Stimulated activated CD8-positive, alpha-beta memory T cell treated with anti-CD3 and anti-CD28 coated beads, Interleukin-2, amount 100 ng/mL, for 1 hour (primary cell): ENCODE measurements at places on chromosomes 1 and 21.

GRCh38 chr21:44024887-44025353 is 12.8 kb downstream of the TRAPPC10 start:
- no peak for DNase-seq

DNA sequence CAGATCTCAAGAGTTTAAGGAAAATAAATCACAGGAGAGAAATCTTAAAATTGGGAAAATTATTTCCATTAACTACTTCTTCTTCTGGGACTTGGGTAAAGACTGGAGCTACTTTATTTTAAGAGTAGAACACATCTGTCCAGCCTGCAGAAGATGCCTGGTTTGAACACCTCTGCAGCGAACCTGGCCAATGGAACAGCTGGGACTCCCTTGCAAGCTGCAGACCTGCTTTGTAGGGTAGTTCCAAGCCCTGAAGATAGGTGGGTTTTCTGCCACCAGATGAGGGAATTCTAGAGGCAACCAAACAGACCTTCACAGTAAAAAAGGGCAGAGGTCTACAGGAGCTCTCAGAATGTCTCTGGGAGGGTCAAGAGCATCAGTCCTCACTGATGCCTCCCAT is 86.5 kb upstream of the CACNA1E start:
- DNase-seq: no peak

DNA sequence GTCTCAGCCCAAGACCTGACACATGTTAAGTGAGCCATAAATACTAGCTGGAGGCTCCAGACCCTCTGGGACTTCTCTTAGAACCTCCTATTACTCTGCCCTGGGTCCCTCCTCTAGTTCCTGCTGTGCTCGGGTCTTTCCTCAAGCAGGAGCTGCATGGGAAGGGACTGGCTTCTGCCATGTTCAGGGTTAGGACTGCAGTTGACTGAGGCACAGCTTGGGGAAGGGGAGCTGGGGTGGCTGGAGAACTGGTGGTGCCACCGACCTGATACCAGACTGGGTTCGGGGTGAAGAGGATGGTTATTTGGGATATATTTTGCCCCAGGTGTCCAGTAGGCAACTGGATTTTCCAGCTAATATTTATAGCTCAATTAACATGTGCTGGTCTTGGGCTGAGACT is 15.7 kb downstream of the HYI start:
- no peak for DNase-seq

DNA sequence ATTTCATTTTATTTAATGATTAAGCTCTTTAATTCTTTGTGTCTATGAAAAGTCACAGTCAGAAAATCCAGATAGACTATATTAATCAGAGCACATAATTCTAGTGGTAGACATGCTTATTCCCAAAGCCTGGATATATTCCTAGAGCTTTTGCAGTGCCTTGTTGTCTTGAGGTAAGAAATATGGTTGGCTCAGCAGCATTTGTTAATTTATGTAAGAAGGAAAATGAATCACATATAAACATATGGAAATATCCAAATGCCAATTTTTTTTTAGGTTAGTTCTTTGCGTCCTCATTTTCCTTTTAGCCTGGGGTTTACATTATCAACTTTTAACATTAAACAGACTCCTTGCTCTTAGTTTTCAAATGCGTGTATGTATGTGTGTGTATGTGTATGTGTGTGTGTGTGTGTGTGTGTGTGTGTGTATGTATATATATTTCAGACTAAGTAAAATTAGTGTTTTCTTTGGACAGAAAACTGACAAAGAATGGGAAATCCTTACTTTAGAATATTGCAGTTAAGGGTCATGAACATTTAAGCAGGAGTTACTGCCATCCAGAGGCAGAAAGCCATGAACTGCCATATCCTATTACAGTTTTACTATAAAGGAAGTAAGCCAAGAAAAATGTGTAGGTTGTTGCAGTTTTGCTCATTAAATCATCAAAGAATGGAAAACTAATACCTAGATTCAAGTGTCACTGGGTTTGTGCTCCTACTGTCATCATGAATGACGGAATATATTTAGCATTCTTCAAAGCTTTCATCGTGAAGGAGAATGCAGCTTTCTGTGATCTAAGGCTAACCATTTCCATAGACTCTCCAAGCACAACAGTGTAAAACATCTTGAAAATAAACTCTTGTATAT is 477.1 kb upstream of the NR5A2 start:
- DNase-seq: no peak

GRCh38 chr1:244064621-244065020 is 13.5 kb downstream of the ZBTB18 start:
- DNase-seq: no peak

GRCh38 chr21:41610042-41610839 is 102.3 kb upstream of the TMPRSS2 start:
- DNase-seq: no peak

DNA sequence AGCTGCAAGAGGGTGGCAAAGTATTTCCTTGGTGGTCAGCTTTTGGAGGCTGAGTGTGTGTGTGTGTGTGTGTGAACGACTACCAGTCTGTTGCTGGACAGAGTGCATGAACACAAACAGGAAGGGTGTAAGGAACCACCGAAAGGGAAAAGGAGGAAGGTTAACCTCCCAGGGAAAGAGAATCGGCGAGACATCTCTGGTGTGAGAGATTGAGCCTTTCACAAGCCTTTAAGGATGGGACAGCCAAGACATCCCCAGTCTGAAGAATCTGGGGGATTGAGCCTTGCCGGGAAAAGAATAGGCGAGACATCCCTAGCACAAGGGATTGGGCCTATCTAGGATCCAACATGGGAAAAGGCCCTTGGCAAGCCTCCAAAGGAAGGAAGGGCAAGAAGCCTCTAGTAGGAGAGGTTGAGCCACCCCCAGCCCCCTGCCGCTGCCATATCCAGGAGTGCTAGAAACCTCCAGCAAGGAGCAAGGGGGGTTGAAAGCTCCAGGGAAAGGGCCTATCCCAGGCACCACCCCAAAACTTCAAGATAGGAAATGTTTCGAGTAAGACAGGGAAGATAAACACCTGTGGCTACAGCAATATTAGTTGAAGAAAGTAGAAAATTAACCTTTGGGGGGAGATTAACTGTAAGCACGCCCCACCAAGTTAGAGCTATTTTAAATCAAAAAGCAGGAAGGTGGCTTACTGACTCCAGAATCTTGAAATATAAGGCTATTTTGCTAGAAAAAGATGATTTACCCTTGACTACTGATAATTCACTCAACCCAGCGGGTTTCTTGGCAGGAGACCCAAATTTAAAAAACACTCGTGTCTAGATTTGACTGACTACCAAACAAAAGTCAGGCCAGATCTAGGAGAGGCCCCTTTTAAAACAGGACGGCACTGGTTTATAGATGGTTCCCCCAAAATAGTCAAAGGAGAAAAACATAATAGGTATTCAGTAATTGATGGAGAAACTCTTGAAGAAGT is 3.2 kb downstream of the TEX50 start:
- no peak for DNase-seq

DNA sequence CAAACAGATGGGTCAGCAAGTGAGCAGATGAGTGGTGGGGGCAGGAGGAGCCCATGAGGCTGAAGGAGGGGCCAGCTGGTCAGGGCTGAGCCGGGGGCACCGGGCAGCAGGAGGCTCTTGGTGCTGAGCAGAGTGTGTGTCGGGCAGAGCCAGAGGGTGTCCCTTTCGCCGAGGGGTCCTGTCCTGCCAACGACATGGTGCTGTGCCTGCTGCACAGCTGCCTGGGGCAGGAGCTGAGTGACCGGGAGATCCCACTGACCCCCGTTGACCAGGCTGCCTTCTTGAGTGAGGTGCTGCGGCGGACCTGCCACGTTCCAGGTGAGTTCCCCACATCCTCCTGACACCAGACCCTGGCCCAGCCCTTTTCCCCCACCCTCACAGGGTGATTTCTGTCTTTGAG is 27.5 kb downstream of the HYI start:
- no peak for DNase-seq

GRCh38 chr1:51926171-51926812 is 47.8 kb upstream of the NRDC start:
- no peak for DNase-seq

DNA sequence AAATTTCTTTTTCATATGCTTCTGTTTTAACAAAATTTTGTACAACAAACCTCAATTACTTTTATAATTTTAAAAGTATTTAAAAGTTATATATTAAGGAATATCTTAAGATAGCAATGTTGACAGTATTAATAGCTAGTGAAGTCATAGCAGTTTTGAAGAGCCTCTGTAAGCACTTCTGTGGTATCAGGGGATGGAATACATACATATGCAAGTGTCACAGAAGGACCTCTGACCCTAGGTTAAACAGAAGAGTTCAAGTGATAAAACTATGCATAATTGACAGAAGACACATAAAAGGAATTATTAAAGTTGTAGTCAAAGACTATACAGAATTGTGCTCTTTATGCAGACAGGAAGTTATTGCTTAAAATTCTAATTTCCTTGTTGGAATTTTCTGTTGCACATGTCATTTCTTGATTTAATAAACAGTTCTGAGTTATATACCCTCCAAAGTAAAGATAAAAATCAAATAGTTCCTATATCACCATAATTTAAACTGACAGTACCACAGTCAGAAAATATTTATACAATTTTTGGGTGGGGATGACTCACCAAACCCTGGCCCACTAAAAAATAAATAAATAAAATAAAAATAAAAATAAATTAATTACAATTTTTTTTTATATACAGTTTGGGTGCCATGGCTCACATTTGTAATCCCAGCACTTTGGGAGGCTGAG is 27.1 kb downstream of the IPP start:
- DNase-seq: no peak

GRCh38 chr1:117638759-117639158 is 32.9 kb downstream of the TENT5C start:
- DNase-seq: no peak

GRCh38 chr1:214445831-214446614 is 105.4 kb downstream of the PTPN14 start:
- no peak for DNase-seq

- DNase-seq: no peak
These were observed 24.6 kb downstream of the ANGPTL3 start for GRCh38 chr1:62621907-62622306.

DNA sequence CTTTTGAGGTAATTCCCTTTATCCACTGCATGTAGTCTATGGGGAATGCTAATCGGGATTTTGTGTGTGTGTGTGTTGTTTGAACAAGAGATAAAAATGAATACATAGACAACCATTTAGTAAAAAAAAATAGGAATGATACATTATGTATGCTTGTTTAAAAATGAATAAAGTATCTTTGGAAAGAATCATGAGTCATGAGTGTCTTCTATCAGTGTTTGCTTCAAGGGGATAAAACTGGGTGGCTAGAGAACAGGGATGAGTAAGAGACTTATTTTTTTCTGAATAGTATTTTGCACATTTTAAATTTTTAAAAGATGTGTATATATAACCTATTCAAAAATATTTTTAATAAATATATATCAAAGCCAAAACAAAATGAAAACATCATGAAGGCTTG is 839.4 kb upstream of the ADGRL4 start:
- DNase-seq: no peak

DNA sequence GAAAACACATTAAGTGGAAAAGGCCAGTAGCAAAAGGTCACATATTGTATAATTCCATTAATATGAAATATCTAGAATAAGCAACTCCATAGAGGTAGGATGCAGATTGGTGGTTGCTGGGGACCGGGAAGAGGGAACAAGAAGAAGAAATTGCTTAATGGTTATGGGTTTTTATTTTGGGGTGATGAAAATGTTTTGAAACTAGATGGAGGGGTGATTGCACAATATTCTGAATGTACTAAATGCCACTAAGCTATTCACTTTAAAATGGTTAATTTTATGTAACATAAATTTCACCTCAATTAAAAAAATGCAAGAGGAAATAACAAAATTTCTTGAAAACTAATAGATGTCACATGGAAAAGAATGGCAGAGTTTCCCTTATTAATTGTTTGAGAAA is 6.7 kb downstream of the KIAA0040 start:
- DNase-seq: no peak

GRCh38 chr1:64480999-64481772 is 11.3 kb downstream of the CACHD1 start:
- DNase-seq: no peak
